ENCODE measurements at places on chromosomes 7 and 10. TPM values are rescaled to one million over a fixed set of nuclear protein-coding genes. Genes with fewer than 3 reads are reported as not detected.

DNA sequence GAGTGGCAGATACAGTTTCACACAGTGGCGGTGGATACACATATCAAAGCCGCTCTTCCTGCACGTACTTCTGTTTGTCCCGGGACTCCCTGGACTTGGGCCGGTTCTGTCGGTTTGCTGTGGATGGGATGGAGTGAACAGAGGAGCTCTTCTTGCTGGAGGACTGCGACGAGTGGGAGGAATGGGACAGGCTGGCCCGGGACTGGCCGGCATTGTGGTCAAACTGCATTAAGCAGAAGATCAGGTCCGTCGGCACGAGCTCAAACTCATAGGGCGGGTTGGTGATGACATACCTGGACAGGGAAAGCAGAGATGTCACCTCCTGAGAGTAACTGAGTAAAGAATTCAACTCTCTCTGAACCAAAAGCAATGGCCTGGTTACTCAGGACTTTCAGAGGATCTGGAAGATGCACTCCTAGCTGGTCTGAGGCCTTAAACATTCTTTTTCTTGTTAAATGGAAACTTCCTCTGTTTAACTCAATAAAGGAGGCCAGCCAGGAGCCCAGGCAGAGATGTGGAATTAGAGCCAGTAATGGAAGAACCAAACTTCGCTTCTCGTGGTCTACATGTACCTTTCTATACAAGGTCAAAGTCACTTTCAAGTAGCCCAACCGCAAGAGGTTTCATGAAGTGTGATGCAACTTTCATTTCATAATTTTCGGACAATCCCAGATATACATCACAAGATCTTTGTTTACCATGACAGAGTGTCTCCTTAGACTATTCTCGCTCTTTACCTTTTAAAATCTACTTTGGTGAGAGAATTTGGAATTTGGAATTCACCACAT, 750.2 kb downstream of the KCNMA1 start:
- no peak overlapping the region for H3K4me3 ChIP-seq
- no peak overlapping the region for H3K27ac ChIP-seq
- H3K4me1 ChIP-seq, result no peaks in the 10 kb centered on the region
- no peaks in the 10 kb centered on the region for H3K27me3 ChIP-seq

DNA sequence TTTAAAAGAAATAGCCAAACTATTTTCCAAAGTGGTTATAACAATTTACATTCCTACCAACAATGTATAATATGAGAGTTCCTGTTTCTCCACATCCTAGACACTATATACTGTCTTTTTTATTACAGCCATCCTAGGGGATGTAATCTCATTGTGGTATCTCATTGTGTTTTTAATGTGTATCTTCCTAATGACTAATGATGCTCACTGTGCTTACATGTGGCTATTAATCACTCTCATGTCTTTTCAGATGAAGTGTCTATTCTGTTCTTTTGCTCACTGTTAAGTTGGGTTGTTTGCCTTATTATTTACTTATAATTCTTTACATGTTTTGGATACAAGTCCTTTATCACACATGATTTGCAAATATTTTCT, 71.8 kb downstream of the ZNF438 start:
- no peak overlapping the region for H3K4me3 ChIP-seq
- DNase-seq, result no peak
- no peaks in the 10 kb centered on the region for H3K27me3 ChIP-seq
- H3K27ac ChIP-seq, result no peak overlapping the region
- H3K4me1 ChIP-seq, result no peaks in the 10 kb centered on the region

DNA sequence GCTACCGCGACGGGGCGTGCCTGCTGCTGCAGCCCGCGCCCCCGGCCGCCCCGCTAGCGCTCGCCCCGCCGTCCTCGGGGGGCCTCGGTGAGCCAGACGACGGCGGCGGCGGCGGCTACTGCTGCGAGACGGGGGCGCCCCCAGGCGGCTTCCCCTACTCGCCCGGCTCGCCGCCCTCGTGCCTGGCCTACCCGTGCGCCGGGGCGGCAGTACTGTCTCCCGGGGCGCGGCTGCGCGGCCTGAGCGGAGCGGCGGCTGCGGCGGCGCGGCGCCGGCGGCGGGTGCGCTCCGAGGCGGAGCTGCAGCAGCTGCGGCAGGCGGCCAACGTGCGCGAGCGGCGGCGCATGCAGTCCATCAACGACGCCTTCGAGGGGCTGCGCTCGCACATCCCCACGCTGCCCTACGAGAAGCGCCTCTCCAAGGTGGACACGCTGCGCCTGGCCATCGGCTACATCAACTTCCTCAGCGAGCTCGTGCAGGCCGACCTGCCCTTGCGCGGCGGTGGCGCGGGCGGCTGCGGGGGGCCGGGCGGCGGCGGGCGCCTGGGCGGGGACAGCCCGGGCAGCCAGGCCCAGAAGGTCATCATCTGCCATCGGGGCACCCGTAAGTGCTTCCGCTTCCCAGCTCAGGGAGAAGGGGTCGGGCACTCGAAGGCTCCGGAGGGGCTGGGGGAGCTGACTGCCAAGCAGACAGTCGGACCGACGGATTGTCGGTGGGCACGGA, 761 bp downstream of the PTF1A start:
- no peaks in the 10 kb centered on the region for H3K4me1 ChIP-seq
- peaks cover 3% of the 10 kb centered on the region for H3K27me3 ChIP-seq
- no peak overlapping the region for H3K27ac ChIP-seq

GRCh38 chr7:54992871-54993475, 25.8 kb upstream of the EGFR start:
- no peak overlapping the region for H3K27ac ChIP-seq
- no peaks in the 10 kb centered on the region for H3K27me3 ChIP-seq
- H3K4me3 ChIP-seq, result no peak overlapping the region
- DNase-seq, result no peak
- H3K36me3 ChIP-seq, result no peaks in the 10 kb centered on the region

DNA sequence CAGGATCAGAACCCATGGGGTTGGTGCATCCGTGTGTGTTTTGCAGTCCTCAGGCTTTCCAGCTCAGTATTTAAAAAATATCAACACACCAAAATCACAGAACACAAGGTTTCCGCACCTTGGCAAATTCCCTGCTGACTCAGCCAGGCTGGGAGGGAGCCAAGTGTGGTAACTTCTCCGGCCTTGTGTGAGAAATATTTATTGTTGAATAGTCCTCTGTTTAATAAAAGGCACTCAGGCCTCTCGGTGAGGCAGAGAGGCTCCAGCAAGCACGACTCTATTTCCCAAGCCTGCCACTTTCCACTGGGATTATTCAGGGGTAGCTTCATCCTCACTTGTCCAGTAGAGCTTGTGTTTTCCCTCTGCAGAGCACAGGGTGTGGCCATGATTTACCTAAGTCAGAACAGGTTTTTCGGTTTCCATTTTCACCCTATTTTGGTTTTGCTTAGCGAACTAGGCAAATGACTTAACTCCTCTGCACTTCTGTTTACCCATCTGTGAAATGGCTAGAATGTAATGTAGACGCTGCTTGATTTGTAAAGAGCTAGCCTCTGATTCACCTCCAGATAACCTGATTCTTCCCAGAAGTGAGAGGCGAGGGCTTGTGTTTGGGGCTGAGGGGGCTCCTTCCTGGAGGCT, 13.0 kb upstream of the CHST15 start:
- H3K36me3 ChIP-seq, result no peaks in the 10 kb centered on the region
- no peak for DNase-seq

GRCh38 chr10:122154545-122155366, 116.3 kb upstream of the BTBD16 start:
- no peaks in the 10 kb centered on the region for H3K36me3 ChIP-seq
- peaks cover 20% of the 10 kb centered on the region for H3K4me1 ChIP-seq
- peak; percentile 83 for DNase-seq
- H3K27me3 ChIP-seq, result no peaks in the 10 kb centered on the region

GRCh38 chr7:75962607-75963380, 31.6 kb downstream of the TMEM120A start:
- peak overlapping the region; percentile 92 for H3K27ac ChIP-seq
- H3K36me3 ChIP-seq, result peaks cover 20% of the 10 kb centered on the region
- DNase-seq, result no peak
- peak overlapping the region; percentile 29 for H3K4me3 ChIP-seq

GRCh38 chr10:103632247-103632642, 138.7 kb downstream of the NEURL1 start:
- no peaks in the 10 kb centered on the region for H3K36me3 ChIP-seq
- no peaks in the 10 kb centered on the region for H3K27me3 ChIP-seq
- no peak overlapping the region for H3K27ac ChIP-seq
- H3K4me1 ChIP-seq, result peaks cover 17% of the 10 kb centered on the region
- DNase-seq, result no peak

GRCh38 chr7:129615018-129615417, 3.5 kb downstream of the NRF1 start:
- no peak overlapping the region for H3K4me3 ChIP-seq
- no peaks in the 10 kb centered on the region for H3K27me3 ChIP-seq
- H3K27ac ChIP-seq, result no peak overlapping the region
- DNase-seq, result no peak
- no peaks in the 10 kb centered on the region for H3K36me3 ChIP-seq
- H3K4me1 ChIP-seq, result peaks cover 32% of the 10 kb centered on the region

GRCh38 chr10:30247704-30248103, 101.4 kb downstream of the MTPAP start:
- H3K27ac ChIP-seq, result no peak overlapping the region
- H3K4me3 ChIP-seq, result no peak overlapping the region
- DNase-seq, result no peak
- no peaks in the 10 kb centered on the region for H3K36me3 ChIP-seq
- no peaks in the 10 kb centered on the region for H3K4me1 ChIP-seq

- peak overlapping the region; percentile 98 for H3K4me3 ChIP-seq
- H3K4me1 ChIP-seq, result peaks cover 14% of the 10 kb centered on the region
- no peaks in the 10 kb centered on the region for H3K27me3 ChIP-seq
- H3K27ac ChIP-seq, result peak overlapping the region; percentile 98
- H3K36me3 ChIP-seq, result no peaks in the 10 kb centered on the region
These were observed 1.7 kb downstream of the ZEB1 start for GRCh38 chr10:31320550-31321211.

DNA sequence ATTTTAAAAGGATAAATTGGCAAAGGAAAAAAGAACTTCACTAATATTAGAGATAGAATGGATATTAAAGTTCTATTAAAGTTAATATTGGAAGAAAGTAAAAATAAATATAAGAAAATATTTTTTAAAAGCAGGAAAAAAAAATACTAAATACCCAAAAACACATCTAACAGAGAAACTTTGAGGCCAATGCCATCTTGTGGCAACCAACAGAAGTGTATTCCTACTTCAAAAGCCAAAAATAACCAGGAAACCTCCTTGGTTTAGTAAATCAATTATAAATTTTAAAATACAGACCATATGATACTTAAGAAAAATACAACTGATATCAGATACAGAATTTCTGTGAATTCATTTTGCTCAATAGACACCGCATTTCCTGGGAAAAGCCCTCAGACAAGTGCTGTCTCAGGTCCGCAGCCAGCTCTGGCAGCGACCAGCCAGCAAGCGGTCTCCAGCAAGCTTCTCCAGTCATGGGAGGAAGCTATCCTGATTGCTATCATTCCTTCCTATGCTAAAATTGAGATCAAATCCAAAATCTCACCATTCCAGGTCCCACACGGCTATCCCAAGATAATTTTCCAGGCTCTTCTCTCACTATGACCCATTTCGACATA, 65.3 kb downstream of the LMBR1 start:
- H3K4me1 ChIP-seq, result no peaks in the 10 kb centered on the region
- peaks cover 16% of the 10 kb centered on the region for H3K36me3 ChIP-seq
- no peak for DNase-seq
- H3K4me3 ChIP-seq, result no peak overlapping the region
- H3K27ac ChIP-seq, result no peak overlapping the region

DNA sequence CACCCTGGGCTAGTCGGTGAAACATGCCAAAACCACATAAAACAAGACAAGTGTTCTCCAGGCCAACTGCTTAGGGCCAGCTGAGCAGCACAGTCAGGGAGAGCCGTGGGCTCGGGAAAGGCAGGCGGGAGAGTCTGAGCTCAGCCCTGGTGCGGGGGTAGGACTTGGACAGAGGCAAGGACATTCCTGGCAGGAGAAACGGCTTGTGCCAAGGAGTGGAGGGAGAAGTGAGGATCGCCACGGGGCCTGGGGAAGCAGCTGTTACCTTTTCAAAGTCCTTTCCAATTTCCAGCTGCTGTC, 4.2 kb downstream of the ELN start:
- H3K36me3 ChIP-seq, result peaks cover 45% of the 10 kb centered on the region
- H3K27me3 ChIP-seq, result no peaks in the 10 kb centered on the region
- H3K4me1 ChIP-seq, result peaks cover 30% of the 10 kb centered on the region
- peak overlapping the region; percentile 75 for H3K4me3 ChIP-seq
- DNase-seq, result no peak
- peak overlapping the region; percentile 93 for H3K27ac ChIP-seq

GRCh38 chr10:121653608-121654007, 55.4 kb upstream of the FGFR2 start:
- no peaks in the 10 kb centered on the region for H3K36me3 ChIP-seq
- H3K4me1 ChIP-seq, result no peaks in the 10 kb centered on the region
- H3K27ac ChIP-seq, result no peak overlapping the region
- no peak for DNase-seq

GRCh38 chr10:389261-389790, 254.1 kb downstream of the ZMYND11 start:
- H3K36me3 ChIP-seq, result peaks cover 48% of the 10 kb centered on the region
- no peaks in the 10 kb centered on the region for H3K4me1 ChIP-seq
- no peak overlapping the region for H3K4me3 ChIP-seq

DNA sequence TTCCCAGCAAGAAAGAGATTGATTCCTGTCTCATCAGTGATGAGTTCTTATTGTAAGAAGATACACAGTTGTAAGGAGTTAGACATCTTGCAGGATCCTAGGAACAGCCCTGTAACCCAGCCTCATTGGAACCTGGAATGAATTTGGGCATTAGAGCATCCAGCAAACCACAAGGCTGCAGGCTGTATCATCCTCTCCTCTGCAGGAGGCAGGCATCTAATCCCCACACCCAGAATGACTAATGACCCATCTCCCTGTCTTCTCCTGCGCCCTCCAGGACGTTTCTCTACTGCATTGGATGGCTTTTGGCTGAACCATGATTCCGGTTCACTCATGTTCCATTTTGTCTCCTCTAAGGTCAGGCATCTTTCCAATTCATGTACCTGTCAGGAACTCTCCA, 233.9 kb downstream of the POU6F2 start:
- H3K27me3 ChIP-seq, result no peaks in the 10 kb centered on the region
- H3K4me3 ChIP-seq, result no peak overlapping the region
- H3K4me1 ChIP-seq, result no peaks in the 10 kb centered on the region
- no peak overlapping the region for H3K27ac ChIP-seq

GRCh38 chr7:48876087-48876486, 48.3 kb upstream of the CDC14C start:
- H3K4me1 ChIP-seq, result no peaks in the 10 kb centered on the region
- H3K27ac ChIP-seq, result no peak overlapping the region
- H3K27me3 ChIP-seq, result no peaks in the 10 kb centered on the region
- DNase-seq, result no peak

DNA sequence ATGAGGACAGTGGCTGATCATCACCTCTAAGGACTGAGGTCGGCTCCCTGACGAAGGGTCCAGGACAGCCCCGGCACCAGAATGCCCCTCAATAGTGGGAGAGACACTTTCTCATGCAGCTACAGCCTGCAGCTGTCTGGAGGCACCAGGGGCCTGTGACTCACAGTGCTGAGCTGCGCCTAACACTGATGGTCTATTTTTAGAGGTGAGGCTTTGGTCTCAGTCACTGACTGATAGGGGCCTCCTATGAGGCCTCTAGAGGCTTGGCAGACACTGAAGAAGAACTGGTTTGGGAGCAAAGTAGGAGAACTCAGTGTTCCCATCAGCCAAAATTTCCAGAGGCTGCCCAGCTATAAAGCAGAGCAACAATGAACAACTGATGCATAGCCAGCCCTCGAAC, 130.1 kb downstream of the COBL start:
- no peaks in the 10 kb centered on the region for H3K36me3 ChIP-seq
- DNase-seq, result no peak

Gene ENKUR
- not detected for total RNA-seq

Gene FAM221A
- 10.1 TPM for total RNA-seq

Gene CTNNA3
- total RNA-seq, result under 0.01 TPM

Gene TSPAN12
- total RNA-seq, result 28.9 TPM

Gene NOC3L
- 7.9 TPM for total RNA-seq

Gene CDNF
- not detected for total RNA-seq

Gene SRRM3
- 3.4 TPM for total RNA-seq

Gene DLX6
- total RNA-seq, result not detected

Gene NPC1L1
- not detected for total RNA-seq

All from ascending aorta (tissue), 2 donors.